ENCODE measurements at places on chromosomes 3 and 15.
A peak's percentile ranks its signal among the peaks of the same experiment; 100 is the strongest.

DNA sequence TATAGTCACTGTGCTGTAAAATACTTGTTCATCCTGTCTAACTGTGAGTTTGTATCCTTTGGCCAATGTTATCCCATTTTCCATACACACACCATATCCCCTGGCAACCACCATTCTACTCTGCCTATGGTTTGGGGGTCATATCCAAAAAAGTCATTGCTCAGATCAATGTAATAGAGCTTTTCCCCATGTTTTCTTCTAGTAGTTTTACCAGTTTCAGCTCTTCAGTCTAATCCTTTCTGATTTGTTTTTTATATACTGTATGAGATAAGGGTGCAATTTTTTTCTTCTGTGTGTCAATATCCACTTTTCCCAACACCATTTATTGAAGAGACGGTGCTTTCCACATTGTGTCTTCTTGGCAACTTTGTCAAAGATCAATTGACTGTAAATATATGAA lies 14.0 kb upstream of the DLG1 start:
- no peaks in the 10 kb centered on the region for H3K36me3 ChIP-seq
- H3K27me3 ChIP-seq, result no peaks in the 10 kb centered on the region

GRCh38 chr3:105425153-105425502 lies 58.4 kb downstream of the ALCAM start:
- no peak overlapping the region for H3K4me3 ChIP-seq
- no peak for DNase-seq
- no peaks in the 10 kb centered on the region for H3K36me3 ChIP-seq
- no peaks in the 10 kb centered on the region for H3K27me3 ChIP-seq
- no peak overlapping the region for H3K27ac ChIP-seq

GRCh38 chr3:44584646-44585501 lies at the start of gene ZNF660:
ZNF660 (plus strand) TSS chr3:44584964; CDS start chr3:44594194, 9,230 bp downstream.
- H3K36me3 ChIP-seq, result no peaks in the 10 kb centered on the region
- H3K4me3 ChIP-seq, result peak within 1 kb of the TSS; percentile 50
- no peaks in the 10 kb centered on the region for H3K27me3 ChIP-seq
- DNase-seq, result peak; percentile 65
- peaks cover 7% of the 10 kb centered on the region for H3K4me1 ChIP-seq

GRCh38 chr15:96960711-96961480 lies 630.4 kb downstream of the NR2F2 start:
- no peaks in the 10 kb centered on the region for H3K36me3 ChIP-seq
- H3K27me3 ChIP-seq, result peaks cover 7% of the 10 kb centered on the region
- no peaks in the 10 kb centered on the region for H3K4me1 ChIP-seq
- H3K4me3 ChIP-seq, result no peak overlapping the region
- no peak for DNase-seq

- no peak for DNase-seq
- H3K36me3 ChIP-seq, result peaks cover 8% of the 10 kb centered on the region
- H3K4me3 ChIP-seq, result no peak overlapping the region
- H3K4me1 ChIP-seq, result no peaks in the 10 kb centered on the region
Measured at GRCh38 chr3:68986496-68987208, 26.8 kb downstream of the EOGT start.

DNA sequence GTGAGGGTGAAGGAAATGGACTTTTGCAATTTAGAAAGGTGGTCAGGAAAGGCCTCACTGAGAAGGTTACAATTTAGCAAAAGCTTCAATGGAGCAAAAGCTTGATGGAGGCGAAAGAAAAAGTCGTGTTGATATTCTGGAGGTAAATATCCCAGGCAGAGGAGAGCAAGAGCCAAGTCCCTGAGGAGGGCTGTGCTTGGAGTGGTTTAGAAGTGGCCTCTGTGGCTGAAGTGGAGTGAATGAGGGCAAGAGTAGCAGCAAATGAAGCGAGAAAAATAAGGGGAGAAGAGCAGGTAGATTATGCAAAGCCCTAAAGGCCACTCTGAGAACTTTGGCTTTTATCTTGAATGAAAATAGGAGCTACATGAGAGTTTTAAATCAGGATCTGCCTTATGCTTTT lies 54.1 kb downstream of the GUCA1C start:
- no peaks in the 10 kb centered on the region for H3K27me3 ChIP-seq
- no peak for DNase-seq
- H3K36me3 ChIP-seq, result no peaks in the 10 kb centered on the region
- no peaks in the 10 kb centered on the region for H3K4me1 ChIP-seq
- H3K27ac ChIP-seq, result no peak overlapping the region

DNA sequence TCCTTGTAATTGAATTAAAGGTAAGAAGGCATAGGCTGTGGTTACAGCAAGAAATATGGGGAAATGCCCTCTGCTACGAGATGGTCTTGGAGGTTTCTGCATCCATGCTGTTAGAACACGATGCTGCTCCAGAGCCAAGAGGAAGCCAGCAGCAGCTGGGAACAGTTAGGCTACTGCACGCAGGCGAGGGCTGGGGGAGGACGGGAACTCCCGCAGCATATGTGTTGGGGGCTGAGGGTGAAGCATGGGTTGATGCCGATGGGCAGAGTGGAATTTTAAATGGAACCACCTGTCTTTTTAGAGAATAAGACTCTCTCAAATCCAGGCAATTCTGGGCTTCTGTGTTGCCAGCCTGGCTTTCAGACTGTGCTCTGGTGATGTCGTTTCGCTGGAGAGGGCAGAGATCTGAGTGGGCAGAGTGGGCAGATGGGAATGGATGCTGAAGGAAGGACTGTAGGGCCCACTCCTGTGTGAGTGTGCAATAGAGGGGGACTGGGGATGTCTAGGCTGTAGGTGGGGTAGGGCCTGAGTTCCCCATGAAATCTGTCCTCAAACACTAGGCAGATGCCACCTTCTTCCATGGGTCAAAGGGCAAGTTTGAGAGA lies 417.0 kb upstream of the TPM1 start:
- peak overlapping the region; percentile 41 for H3K27ac ChIP-seq
- H3K36me3 ChIP-seq, result no peaks in the 10 kb centered on the region
- H3K4me1 ChIP-seq, result peaks cover 21% of the 10 kb centered on the region
- no peaks in the 10 kb centered on the region for H3K27me3 ChIP-seq
- DNase-seq, result no peak

GRCh38 chr15:70048578-70049514 lies 48.9 kb downstream of the TLE3 start:
- no peak overlapping the region for H3K4me3 ChIP-seq
- DNase-seq, result no peak
- H3K4me1 ChIP-seq, result no peaks in the 10 kb centered on the region
- no peak overlapping the region for H3K27ac ChIP-seq
- H3K27me3 ChIP-seq, result no peaks in the 10 kb centered on the region
- H3K36me3 ChIP-seq, result peaks cover 12% of the 10 kb centered on the region

GRCh38 chr3:133840055-133840737 lies 34.6 kb downstream of the SRPRB start:
- H3K4me3 ChIP-seq, result no peak overlapping the region
- DNase-seq, result no peak
- H3K36me3 ChIP-seq, result peaks cover 14% of the 10 kb centered on the region

DNA sequence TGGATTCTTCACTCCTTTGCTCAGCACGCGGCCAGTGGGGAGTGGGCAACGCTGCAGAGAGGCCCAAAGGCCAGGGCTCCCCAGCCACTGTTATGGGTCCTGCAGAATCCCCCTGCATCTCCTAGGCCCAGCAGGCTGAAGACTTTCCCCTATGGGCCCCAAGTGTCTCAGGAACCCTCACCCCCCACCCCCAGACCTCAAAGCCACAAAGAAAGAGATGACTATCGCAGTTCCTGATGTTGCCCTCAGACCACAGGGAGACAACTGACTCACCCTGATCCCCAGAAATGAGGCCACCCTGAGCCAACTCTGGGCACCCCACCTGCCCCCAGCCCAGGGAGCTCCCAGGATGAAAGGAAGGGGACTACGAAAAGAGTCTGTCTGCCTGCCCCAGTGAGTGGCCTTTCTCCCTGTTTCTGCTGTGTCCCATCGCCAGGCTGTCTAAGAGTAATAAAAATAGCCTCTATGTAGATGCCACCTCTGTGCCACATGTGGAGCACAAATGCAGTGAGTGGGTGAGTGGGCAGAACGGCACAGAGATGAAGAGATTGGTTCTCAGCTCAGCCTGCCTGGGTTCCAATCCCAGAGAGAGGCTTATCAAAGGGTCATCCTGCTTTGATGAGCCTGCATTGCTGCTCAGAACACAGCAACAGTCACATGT lies 283.0 kb downstream of the UACA start:
- H3K36me3 ChIP-seq, result no peaks in the 10 kb centered on the region
- no peak overlapping the region for H3K4me3 ChIP-seq
- H3K27ac ChIP-seq, result no peak overlapping the region
- DNase-seq, result no peak
- H3K27me3 ChIP-seq, result no peaks in the 10 kb centered on the region

DNA sequence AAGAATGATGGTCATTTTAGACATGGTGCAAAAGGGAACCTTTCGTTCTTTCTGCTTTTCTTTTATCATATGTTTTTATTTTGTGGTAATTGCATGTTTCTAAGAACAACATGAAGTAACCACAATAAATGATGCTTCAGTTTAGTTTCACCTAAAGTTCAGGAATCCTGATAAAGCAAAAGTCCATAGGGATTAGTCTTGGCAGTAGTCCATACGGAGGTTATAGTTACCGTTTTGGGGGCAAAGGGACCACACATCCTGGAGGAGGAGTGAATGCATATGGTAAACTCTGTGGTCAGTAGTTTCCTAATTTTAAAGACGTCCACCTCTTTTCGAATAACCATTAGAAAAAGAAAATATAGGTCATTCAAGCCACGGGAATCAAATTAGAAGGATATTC lies 141.5 kb downstream of the MCTP2 start:
- no peak overlapping the region for H3K27ac ChIP-seq
- H3K27me3 ChIP-seq, result no peaks in the 10 kb centered on the region
- no peaks in the 10 kb centered on the region for H3K4me1 ChIP-seq

GRCh38 chr15:29924750-29925149 lies 102.5 kb upstream of the TJP1 start:
- H3K36me3 ChIP-seq, result no peaks in the 10 kb centered on the region
- DNase-seq, result no peak
- no peaks in the 10 kb centered on the region for H3K27me3 ChIP-seq
- peak overlapping the region; percentile 58 for H3K27ac ChIP-seq
- peaks cover 21% of the 10 kb centered on the region for H3K4me1 ChIP-seq

DNA sequence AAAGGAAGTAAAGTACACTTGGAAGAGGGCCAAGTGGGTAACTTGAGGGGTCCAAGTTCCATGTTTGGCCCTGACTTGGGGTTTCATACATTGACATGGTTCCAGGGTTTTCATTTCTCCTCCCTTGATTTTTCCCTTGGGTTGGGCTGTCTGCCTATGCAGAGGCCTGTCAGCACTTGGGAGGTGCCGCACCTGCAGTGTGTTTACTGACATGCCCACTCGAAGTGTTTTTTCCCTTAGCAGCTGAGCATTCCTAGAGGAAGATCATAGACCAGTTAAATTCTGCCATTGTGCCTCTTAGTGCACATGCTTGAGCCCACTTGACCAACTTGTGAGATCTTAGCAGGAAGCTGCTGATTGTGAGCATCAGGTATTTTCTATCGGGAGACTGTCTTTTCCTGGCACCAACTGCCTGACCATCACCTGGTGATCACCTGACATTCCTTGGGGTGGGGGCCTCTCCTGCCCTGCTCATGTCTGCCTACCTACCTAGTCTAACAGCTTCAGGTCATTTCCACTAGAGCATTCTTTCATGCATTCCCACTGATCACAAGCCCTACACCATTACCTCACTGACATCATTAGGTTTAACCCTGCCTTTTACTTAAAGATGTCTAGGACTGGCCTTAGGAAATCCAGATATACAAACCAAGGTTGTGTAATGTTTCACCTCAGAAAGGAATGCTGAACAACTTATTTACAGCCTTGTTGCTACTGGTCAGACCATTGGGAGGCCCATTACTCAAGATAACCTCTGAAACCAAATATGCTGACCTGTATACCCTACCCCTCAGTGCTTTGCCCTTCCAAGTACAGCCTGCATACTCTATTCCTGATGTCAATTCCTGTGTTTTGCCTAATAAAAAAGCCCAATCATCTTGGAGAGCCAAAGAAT lies 68.3 kb downstream of the CD47 start:
- H3K36me3 ChIP-seq, result no peaks in the 10 kb centered on the region
- H3K27me3 ChIP-seq, result no peaks in the 10 kb centered on the region
- no peak for DNase-seq
- H3K4me1 ChIP-seq, result no peaks in the 10 kb centered on the region
- no peak overlapping the region for H3K27ac ChIP-seq

- no peaks in the 10 kb centered on the region for H3K27me3 ChIP-seq
- H3K27ac ChIP-seq, result no peak overlapping the region
- no peak overlapping the region for H3K4me3 ChIP-seq
- no peak for DNase-seq
- H3K4me1 ChIP-seq, result no peaks in the 10 kb centered on the region
Measured at GRCh38 chr3:185263423-185263822, 9.6 kb upstream of the EHHADH start.

GRCh38 chr3:8070011-8070410 lies 431.6 kb upstream of the LMCD1 start:
- H3K27ac ChIP-seq, result no peak overlapping the region
- no peak for DNase-seq
- H3K4me3 ChIP-seq, result no peak overlapping the region
- H3K36me3 ChIP-seq, result no peaks in the 10 kb centered on the region

DNA sequence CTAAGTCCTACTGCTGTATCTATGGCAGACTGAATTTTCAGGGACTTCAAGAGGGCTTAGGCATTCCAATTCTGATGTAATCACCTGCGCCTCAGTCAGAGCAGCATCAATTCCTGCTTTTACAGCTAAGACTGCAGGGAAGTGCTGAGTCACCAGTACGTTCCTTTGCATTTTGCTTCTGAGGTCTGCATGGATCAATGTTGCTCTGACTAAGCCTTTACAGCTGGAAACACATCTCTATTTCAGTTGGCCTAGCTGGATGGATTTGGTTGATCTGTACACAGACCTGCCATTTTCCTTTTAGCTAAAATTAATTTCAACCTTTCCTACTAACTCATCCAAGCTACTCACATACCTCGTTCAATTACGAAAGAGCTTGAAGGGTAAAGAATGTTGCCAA lies 51.3 kb downstream of the ETV5 start:
- no peaks in the 10 kb centered on the region for H3K27me3 ChIP-seq
- H3K4me3 ChIP-seq, result no peak overlapping the region
- no peaks in the 10 kb centered on the region for H3K4me1 ChIP-seq
- DNase-seq, result no peak

DNA sequence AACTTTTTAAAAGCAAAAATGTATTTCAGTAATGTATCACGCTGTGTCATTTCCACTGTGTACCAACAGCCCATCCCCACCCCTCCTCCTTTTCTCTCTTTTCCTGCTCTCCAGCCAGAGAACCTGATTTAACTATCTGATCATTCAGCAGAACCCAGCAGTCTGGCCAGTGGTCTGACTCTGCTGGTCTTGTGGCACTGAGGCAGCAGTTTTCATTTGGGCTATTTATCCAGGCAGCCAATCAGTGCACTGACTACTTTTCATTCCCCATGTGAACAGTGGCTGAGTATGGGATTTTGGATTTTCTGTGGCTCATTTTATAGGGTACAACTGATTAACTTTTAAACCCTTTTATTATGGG lies 56.3 kb downstream of the GPR171 start:
- no peaks in the 10 kb centered on the region for H3K27me3 ChIP-seq
- no peak for DNase-seq
- peaks cover 11% of the 10 kb centered on the region for H3K4me1 ChIP-seq
- no peak overlapping the region for H3K27ac ChIP-seq
- no peak overlapping the region for H3K4me3 ChIP-seq
- H3K36me3 ChIP-seq, result no peaks in the 10 kb centered on the region
